Stimulated activated CD4-positive, alpha-beta T cell treated with anti-CD3 and anti-CD28 coated beads, Interleukin-12 subunit alpha, Interleukin-12 subunit beta, amount 100 ng/mL, for 24 hours (primary cell): ENCODE measurements at places on chromosomes 1 and 21.

- DNase-seq = no peak
Observed at GRCh38 chr21:42389449-42389835, 6.4 kb downstream of the TMPRSS3 start.

- peak; percentile 34 for DNase-seq
Observed at GRCh38 chr1:158506369-158506987, 34.5 kb downstream of the OR10R2 start.

DNA sequence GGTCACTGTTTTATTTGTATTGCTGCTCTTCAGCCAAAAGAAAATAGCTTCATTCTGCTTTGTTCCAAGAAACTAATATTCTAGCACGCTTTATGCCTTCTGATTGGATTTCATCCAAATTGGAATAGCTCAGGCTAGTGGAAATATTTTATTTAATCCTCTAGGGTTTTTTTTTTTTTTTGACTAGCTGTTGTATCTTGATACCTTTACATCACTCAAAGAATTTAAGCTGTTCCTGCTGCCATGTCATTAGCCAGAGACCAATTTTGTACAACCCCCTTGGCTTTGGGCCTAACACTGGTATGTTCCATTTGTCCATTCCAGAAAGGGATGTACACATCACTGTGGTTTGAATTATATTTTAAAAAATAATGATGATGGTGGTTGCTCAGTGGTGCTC, 103.0 kb downstream of the DISC1 start:
- DNase-seq = no peak

- DNase-seq = no peak
Observed at GRCh38 chr1:182438326-182438725, 11.6 kb upstream of the RGSL1 start.

DNA sequence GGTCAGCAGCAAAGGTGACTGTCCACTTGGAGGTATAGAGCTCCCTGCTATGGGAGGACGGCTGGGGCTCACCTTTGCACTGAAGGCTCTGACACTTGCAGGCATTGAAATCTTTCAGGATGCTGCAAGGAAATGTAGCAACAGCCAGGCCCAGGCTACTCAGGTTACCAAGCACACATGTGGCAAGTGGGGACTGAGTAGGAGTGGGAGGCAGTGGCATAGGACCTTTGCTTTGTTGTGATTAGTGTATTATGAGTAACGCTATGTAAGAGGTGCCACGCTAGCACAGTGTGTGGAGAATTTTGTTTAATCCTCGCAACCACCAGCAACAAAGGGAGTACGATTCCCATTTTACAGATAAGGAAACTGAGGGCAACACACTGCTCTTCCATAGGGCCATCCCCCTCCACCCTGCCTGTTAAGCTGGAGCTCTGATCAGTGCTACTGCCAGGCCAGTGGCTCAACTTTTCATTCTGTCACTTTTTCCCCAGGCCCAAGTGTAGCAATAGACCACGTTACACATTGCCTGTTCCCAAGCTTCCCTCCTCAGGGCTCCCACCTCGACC, 21.2 kb downstream of the TMEM63A start:
- no peak for DNase-seq

- no peak for DNase-seq
Observed at GRCh38 chr1:53129891-53130597, 12.4 kb downstream of the SLC1A7 start.

- no peak for DNase-seq
Observed at GRCh38 chr1:11708554-11709350, 17.2 kb downstream of the DRAXIN start.

DNA sequence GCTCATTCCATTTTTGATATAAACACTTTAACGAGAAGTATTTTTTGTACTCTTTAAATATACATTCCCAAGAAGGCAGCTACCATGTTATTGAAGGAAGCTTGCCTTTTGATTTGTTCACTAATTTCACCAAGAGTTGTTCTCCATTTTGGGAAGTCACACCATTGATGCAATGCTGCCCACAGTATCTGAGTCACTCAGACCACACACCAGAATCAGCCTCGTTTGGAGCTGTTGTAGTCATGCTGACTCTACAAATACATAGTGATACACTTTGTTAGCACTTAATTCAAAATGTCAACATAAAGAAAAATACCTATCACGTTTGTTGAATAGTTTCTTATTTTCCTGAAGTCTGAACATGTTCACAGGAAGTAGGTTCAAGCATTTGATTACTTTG, 78.7 kb downstream of the PAPPA2 start:
- no peak for DNase-seq

DNA sequence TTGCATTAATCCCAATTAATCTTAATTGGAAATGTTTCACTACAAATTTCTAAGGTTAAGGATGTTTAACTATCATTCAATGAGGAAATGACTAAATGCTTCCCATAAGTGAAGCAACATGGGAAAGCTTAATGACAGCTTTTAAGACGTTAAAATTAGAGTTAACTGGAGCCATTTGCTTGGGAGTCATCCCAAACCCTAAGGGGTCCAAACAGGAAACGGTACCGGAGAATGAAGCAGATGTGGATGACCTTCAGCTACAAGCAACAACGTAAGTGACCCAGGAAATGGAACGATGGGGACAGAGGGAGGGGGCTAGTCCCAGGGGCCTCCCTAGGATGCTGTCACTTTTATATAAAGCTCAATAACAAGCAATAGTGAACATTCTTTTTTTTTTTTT, 62.2 kb downstream of the CAPZB start:
- DNase-seq = no peak

GRCh38 chr1:234528074-234528865, 49.3 kb upstream of the TARBP1 start:
- no peak for DNase-seq

DNA sequence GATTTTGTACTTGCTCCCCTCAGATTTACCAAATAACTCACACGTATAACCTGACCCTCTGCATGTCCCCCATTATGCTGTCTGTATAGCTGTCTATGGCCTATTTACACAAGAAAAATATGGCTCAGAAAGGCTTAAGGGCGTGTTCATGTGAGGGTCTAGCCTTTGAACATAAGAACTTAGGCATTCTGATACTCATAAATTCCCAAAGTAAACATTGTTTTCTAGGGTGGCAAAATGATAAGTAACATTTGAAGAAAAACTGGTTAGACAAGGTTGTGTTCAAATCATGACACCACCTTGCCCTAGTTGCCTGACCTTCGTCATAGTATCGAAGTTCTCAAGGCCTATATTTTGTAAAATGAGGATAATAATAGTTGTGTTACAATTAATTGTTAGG, 394.6 kb downstream of the LRRIQ3 start:
- DNase-seq = no peak

GRCh38 chr1:16181887-16182719, 26.2 kb upstream of the EPHA2 start:
- DNase-seq = no peak

- no peak for DNase-seq
Observed at GRCh38 chr1:117013309-117013858, 11.8 kb downstream of the CD101 start.

- no peak for DNase-seq
Observed at GRCh38 chr1:213284626-213285025, 233.6 kb downstream of the RPS6KC1 start.

DNA sequence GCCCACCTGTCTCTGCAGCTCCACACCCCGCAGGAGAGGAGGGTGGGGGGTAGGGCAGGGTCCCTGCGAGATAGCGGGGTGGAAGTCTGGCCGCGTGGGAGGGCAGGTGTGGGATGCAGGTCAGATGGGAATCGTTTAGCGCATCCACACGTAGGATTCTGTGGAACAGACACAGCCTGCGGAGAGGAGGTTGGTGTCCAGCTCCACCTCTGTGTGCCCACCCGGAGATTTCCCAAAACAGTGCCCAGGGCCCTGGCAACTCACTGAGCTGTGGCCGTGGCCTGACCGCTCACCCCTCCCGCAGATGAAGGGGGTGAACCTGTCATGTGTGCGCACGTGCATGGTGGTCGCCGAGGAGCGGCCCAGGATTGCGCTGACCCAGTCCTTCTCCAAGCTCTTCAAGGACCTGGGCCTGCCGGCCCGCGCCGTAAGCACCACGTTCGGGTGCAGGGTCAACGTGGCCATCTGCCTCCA, 46.9 kb downstream of the S100B start:
- DNase-seq = no peak

GRCh38 chr1:113191579-113192076, 118.6 kb downstream of the LRIG2 start:
- no peak for DNase-seq

- DNase-seq = peak; percentile 32
Observed at GRCh38 chr1:117754061-117754969, 148.5 kb downstream of the TENT5C start.

DNA sequence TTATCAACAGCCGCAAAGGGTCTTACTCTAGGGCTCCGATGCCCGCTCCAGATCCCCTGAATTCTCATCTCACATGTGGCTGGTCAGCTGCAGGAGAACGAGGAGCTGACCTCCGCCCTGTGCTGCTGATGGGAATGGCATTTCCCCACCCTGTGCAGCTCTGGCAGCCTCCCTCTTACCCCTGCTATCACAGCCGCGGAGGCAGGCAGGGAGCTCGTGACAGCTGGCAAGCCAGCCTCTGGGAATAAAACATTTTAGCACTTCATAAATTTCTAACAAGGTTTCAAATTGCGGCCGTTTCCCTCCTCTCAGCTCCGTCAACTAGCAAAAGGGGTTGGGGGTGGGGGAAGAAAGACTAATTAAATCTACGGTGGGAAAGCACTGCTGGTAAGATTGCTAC, 81.1 kb downstream of the DSCAM start:
- no peak for DNase-seq

- no peak for DNase-seq
Observed at GRCh38 chr1:71548398-71548890, 467.6 kb upstream of the ZRANB2 start.

DNA sequence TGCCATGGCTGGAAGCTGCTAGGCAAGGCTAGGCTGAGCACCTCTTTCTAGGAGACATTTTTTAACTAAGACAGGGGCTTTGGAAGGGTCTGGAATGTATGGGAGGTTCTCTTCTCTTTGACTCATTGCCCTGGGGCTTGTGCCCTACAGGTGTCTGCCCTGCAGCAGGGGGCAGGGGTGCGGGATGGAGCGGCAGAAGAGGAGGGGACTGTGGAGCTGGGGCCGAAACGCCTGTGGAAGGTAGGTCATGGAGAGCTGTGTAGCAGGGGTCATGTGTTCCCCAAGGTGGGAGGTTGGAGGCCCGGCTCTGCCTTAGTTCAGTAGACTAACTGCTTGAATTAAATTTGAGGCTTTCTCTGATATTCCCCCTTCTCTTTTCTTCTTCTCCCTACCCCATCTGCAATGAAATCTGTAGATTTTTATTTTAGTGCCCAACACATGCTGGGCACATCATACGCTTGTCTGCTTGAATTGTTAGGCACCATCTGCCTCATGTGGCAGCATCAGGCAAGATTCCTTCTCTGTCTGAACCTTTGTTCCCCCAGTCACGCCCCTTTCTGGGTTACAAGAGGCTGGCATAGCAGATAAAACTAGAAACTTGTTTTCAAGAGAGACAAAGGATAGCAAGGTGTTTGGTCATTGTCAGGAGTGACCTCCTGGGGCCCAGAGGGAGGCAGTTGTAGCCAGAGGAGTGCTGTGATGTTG, 18.4 kb downstream of the PPFIA4 start:
- no peak for DNase-seq

GRCh38 chr1:179793281-179793680, 50.2 kb downstream of the FAM163A start:
- DNase-seq = no peak

- peak; percentile 30 for DNase-seq
Observed at GRCh38 chr1:160206036-160206389, 829 bp downstream of the PEA15 start.

- DNase-seq = no peak
Observed at GRCh38 chr1:232011961-232012360, 385.4 kb downstream of the DISC1 start.

DNA sequence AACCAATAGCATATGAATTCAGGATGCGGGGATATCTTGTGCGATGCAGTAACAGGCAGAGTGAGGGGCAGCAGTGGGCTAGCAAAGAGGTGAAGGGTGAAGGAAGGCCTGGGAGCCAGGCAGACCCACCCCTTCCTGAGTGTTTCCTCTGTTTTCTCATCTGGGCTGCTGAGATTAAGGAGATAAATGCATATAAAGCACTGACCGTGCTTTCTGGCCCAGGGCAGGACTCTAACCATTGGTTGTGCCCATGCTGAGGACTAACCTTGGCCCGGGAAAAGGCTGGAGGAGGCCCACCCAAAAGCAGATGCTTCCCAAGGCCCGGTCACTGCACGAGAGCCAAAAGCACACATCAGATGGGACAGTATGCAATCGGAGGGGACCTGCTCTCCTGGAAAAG, 87.6 kb downstream of the PSMG1 start:
- no peak for DNase-seq

DNA sequence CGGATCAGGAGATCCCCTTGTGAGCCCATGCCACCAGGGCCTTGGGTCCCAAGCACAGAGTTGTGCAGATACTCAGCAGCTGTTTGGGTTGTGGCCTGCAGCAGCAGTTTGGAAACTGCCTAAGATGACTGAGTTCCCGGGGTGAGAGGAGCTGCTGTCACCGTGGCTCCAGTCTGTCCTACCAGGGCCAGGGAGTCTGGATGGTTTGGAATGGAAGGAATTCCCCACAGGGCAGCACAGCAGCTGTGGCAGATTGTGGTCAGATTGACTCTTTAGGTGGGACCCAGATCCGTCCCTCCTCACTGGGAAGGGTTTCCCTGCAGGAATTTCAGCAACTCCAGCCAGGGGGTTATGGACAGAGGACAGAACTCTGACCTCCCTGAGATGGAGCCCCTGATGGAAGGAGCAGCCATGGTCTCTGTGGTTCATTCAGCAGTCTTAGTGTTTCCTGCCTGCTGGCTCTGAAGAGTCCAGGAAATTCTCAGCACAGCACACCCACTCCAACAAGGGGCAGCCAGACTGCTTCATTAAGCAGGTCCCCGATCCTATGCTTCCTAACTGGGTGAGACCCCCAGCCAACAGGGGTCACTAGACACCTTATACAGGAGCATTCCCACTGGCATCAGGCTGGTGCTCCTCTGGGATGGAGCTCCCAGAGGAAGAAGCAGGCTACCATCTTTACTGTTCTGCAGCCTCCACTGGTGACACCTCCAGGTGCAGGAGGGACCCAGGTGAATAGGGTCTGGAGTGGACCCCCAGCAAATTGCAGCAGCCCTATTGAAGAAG, 51.5 kb upstream of the TNFSF4 start:
- no peak for DNase-seq

DNA sequence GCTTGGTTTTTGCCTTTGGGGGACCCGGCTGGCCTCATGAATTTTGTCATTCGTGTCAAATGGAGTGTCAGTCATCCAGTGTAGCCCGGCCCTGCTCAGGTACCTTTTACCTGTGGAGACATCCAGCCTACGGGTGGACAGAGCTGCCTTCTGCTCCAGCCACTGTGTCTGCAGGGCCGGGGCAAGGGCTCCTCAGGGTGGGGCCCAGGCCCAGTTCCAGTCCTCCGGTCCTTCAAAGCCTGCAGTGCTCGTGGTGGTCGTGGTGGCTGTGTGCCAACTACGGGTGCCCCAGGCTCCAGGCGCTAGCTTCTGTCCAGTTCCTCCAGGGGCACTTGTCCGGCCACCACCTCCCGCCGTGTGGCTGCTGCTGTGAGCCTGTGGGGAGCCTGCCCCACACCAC, 54.8 kb downstream of the TRIM11 start:
- DNase-seq = no peak

DNA sequence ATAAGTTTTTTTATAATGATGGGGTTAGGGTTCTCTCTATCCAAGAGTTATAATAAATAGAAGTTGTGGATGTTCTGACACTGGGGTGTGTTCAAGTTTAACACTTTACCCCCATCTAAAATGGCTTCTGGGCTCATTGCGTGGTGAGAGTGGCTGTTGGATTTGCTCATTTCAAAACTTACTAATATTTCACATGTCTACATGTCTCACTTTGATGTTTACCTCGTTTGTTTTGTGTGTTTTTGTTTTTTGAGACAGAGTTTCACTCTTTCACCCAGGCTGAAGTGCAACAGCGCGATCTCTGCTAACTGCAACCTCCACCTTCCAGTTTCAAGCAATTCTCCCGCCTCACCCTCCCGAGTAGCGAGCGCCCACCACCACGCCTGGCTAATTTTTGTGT, 3.7 kb downstream of the RRP1B start:
- DNase-seq = no peak
